ENCODE measurements at places on chromosomes 1 and 21. TPM values are rescaled to one million over a fixed set of nuclear protein-coding genes. Genes with fewer than 3 reads are reported as not detected.

- no peak for DNase-seq
These were observed 61.2 kb downstream of the MPZL1 start for GRCh38 chr1:167782946-167783345.

- DNase-seq: no peak
These were observed 5.1 kb upstream of the FYB2 start for GRCh38 chr1:56824271-56824670.

DNA sequence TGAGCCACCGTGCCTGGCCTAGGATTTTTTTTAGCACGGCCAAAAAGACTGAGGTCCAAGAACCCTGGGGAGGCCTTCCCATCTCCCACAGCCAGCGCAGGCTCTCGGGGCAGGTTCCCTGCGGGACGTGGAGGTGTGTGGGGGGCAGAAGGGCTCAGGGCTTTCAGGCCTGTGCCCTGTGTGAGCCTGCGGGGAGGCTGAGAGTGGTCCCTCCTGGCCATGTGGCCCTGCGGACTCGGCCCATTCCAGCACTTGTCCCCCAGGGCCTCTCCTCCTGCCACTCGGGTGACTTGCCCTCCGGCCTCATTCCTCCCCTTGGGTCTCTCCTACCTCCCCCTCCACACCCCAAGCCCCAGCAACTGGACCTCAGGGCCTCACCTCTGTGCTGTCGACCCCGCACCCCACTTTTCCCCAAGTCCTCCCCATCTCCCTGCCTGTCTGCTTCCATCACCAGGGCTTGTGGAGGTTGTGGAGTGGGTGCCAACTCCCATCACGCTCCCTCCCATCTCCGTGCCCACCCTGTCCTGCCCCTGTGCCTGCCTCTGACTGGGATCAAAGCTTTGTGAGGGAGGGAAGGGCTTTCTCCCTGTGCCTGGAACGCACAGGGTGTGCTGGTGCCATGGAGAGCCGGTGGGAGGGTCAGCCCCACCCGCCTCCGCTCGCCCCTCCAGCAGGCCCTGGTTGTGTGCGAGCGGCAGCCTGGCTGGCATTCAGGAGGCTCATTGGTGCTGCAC is 32.2 kb upstream of the DIP2A start:
- no peak for DNase-seq

DNA sequence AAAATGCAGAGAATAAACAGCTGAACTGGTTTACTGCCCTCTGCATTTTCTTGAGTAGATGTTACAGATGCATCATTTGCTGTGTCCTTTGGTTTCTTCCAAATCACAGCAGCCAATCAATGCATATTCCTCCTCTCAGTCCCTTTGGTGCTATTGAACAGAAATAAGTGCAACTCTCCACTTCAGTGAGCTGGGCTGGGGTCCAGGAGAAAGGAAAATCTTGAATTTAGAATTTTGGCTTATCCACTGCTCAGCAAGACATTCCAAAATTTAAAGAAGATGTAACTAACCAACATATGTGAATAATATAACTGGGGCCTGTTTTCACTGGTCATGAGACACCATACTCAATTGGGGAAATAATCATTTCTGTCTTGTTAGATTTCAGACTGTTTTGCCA is 39.2 kb downstream of the PRMT6 start:
- DNase-seq: no peak

DNA sequence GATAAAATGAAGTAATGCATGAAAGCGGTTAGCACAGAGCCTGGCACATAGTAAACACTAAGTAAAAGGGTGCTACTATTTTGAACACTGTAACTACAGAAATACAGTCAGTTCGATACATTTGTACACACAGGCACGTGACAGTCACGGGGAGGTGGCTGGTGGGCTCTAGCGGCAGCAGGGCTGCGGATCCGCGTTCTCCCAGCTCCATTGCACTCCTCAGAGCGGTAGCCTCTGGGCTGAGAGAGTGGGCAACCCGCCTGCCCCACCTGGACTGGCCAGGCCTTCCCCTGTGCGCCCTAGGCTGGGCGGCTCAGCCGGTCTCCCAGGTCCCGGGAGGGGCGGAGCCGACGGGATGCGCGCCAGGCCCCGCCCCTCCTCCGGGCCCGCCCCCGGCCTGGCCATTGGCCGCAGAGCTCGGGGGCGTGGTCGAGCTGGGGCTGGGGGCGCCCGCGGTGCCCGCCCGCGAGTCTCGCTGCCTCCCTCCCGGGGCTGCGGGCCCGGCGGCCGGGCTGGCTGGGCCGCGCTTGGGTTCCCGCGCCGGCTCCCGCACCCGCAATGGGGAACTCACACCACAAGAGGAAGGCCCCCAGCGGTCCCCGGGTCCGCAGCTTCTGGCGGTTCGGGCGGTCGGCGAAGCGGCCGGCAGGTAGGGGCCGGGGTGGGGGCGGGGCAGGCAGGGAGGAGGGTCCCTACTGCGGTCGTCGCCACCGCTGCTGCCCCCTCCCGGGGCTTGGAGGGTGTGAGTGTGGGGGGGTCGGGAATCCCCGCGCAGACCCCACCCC is 51.2 kb upstream of the SYNC start:
- peak; percentile 86 for DNase-seq

- DNase-seq: no peak
These were observed 269.5 kb downstream of the GRIK3 start for GRCh38 chr1:36764798-36765197.

GRCh38 chr1:243316366-243316989 is 60.6 kb downstream of the SDCCAG8 start:
- DNase-seq: peak; percentile 66

DNA sequence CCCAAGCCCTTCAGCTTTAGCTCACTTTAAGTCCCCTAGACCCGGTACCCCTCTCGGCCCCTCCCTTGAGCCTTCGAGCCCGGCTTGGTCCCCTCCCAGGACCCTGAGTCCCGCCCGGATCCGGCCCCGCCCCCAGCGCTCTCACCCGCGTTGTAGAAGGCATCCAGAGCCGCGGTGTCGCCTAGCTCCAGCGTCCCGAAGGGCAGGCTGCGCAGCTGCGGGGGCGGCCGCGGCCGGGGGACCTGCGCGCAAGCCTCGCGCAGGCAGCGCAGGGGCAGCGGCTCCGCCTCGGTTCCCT is 699 bp downstream of the MAP3K6 start:
- DNase-seq: peak; percentile 88

DNA sequence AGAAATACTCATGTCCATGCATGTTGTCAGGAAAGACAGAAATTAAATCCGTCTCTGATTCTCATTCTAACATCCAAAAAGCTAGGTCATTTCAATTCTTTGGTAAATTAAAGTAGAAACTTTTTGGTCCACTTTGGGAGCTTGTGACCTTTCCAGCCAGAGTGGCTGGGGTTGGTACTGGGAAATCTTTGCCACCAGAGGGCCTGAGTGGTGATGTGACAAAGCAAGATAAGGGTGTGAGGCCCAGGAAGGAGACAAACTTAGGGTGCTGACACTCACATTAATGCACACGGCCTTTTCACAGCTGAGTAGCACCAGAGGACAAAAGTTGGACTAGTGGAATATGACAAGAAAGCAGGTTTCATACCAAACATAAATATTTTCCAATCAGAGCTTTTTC is 144.3 kb downstream of the DNM3 start:
- no peak for DNase-seq

DNA sequence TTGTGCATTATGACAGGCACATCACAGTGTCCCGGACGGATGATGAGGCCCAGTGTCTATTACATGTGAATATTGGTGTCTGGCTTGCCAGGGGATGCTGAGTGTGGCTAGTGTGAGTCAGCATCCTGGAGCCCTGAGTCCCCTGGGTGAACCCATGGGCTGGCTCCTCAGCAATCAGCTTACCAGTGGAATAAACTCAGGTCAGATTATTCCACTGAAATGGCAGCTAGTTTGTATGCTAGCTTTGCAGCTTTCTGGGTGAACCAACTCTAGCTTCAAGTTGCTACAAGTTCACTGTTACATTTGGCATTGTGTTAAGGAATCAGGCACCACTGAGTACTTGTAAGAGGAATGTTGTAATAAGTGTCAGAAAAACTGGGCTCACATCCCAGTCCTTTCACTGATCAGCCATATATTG is 23.9 kb upstream of the RPTN start:
- DNase-seq: peak; percentile 22

- peak; percentile 75 for DNase-seq
These were observed 1.0 kb upstream of the S100A6 start for GRCh38 chr1:153536671-153537375.

DNA sequence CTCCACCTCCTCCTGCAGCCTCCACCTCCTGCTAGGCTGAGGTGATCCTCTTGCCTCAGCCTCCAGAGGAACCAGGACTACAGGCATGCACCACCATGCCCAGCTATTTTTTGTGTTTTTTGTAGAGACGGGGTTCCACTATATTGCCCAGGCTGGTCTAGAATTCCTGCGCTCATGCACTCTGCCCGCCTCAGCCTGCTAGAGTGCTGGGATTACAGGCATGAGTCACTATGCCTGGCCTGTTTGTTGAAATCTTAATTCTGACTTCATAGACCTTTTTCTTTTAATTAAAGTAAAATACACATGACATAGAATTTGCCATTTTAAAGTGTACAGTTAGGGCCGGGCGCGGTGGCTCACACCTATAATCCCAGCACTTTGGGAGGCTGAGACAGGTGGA is 42.7 kb downstream of the FAAP20 start:
- DNase-seq: no peak

DNA sequence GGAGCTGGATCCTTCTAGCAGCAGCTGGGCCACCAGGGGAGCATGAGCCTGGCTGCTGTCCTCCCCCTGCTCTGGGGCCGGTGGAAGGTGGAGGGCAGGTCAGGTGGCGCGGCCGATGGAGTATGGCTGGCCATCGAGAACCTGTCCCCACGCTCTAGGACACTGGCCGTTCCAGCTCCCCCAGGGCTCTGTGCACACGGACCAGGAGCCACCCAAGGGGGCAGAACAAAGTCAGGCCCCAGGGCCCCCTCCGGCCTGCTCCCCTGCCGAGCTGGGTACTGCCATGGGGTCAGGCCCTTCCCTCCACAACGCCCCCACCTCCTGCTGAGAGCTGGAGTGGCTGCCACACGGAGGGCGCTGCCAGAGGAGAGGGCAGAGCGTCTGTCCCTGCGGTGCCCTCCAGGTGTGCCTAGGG is 4.5 kb upstream of the PLCH2 start:
- peak; percentile 58 for DNase-seq

DNA sequence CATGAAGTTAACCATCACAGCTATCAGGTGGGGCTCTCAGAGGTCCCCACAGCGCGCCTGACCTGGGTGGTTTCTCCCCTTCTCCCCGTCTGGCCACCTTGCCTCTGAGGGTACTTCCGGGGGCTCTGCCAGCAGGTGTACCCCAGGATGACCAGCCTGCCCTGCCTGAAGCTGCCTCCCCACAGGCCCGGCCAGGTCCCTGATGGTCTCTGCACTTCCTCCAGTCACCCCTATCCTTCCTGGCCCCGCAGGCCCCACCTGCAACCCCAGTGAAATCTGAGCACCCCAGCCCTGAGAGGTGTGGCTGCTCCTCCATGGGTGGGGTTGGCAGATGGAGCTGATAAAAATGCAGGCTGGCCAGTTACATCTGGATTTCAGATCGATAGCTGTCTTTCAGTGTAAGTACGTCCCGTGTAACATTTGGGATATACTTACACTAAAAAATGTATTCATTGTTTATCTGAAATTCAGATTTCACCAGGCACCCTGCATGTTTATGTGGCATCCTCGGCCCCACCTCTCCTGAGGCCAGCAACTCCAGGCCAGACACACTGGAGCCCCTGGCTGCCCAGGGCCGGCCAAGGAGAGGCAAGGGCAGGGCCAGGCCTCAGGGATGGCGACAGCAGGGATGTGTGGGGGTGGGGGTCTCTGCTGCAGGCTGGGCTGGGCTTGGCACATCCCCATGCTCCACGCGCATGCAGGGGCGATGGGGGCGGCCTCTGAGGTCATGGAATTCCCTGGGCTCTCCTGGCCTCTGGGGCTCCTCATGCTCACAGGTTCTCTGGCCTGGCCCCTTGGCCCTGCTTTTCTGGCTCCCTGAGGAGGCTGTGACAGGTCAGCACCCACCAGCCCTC is 25.1 kb downstream of the LRRC3 start:
- no peak for DNase-seq

DNA sequence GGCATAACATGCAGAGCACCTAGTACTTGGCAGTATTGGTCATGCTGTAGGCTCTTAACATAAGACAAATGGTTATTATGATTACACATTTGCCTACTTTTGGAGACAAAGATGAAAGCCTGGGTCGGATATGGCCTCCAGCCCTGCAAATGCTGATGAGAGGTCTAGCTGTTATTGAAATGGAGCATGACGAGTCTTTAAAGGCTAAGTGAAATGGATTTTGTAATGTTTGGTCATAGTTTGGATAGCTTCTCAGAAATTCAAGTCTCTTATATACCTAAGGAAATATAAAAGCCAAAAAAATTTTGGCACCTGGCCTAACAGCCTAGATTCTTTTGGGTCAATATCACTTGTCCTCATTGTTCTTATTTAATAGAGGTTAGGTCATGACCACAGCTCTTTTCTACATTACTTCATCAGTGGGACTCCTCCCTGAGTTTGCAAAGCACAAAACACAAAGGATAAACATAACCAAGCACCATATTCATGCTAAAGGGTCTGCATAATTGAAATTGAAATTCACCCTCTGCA is 69.2 kb upstream of the WLS start:
- DNase-seq: no peak

SPRR4 gene
- not detected for total RNA-seq

SMIM12 gene
- 32.8 TPM for total RNA-seq

NR0B2 gene
- total RNA-seq: not detected

TSTD1 gene
- 352 TPM for total RNA-seq

PLA2G2D gene
- not detected for total RNA-seq

S1PR1 gene
- 62.4 TPM for total RNA-seq

VPS13D gene
- 238 TPM for total RNA-seq

HSD11B1 gene
- 1.1 TPM for total RNA-seq

FBXO2 gene
- 5.0 TPM for total RNA-seq
